Dorsolateral prefrontal cortex (tissue), 122 donors: ENCODE measurements at places on chromosomes 2 and 18.

DNA sequence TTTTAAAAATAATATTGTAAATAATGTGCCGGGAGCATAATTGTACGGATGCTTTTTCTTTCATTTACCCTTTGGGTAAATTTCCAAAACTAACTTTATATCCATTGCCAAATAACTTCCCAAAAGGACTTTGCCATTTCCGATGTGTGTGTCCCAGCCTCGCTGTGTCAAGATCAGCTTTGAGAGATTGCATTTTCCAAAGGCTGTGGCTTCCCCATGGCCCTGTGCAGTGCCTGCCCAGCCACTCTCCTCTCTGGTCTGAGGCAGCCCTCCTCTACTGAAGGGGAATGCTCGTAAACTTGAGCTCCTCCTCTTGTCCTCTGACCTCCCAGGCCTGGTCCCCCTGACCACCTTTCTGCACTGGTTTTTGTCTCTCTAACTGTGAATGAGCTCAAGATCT, 78.5 kb downstream of the MRPS9 start:
- DNase-seq, result no peak

DNA sequence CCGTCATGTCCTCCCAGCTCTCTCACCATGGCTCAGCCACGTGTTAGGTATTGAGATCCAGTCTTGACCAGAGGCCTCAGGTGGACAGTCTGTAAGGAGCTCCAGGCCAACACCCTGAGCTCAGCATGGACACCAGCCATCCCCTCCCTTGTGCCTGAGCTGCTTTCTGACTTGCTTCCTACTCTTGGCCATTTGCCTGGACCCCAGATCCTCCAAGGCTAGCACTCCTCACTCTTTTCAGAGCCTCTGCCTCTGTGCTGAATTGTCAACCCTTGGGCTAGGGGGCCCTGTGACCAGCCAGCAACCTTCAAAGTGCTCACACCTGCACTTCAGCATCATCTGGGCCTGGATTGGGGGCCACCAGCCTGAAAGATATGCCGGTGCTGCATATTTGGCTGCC, 46.6 kb downstream of the PAX8 start:
- no peak for DNase-seq

GRCh38 chr2:42984617-42985016, 192.2 kb upstream of the HAAO start:
- peak; percentile 18 for DNase-seq

DNA sequence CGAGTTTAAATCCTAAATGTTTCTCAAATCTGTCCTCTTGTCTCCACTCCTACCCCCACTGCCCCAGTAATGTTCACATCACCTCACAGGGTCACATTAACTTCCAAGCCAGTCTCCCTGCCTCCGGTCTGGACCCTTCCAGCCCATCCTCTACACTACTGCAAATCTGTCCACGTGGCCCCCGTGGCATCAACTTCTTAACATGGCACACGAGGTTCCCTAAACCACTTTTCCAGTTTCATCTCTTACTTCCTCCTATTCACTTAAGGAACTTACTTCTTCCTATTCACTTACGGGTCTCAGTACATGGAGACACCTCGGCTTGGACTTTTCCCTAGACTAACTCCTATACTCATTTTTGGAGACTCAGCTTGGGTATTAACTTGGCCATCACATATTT, 27.0 kb downstream of the MRPL33 start:
- DNase-seq, result no peak

DNA sequence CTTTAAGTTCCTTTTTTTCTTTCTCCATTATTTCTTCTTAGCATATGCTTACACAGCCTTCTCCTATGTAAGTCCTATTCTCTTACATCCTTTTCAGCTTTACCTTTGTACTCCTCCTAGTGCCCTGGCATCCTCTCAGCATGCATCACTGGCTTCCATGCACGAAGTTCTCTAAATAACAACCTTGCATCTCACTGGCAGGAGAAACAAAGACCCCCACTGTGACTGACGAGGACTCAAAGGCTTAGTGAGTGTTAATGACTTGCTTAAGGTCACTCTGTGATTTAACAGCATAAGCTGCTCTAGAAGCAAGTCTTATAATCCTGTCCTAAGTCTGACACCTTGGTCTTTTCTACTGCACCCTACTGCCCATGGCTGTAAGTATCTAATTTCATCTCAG, 1236.0 kb upstream of the CELF4 start:
- DNase-seq, result no peak

DNA sequence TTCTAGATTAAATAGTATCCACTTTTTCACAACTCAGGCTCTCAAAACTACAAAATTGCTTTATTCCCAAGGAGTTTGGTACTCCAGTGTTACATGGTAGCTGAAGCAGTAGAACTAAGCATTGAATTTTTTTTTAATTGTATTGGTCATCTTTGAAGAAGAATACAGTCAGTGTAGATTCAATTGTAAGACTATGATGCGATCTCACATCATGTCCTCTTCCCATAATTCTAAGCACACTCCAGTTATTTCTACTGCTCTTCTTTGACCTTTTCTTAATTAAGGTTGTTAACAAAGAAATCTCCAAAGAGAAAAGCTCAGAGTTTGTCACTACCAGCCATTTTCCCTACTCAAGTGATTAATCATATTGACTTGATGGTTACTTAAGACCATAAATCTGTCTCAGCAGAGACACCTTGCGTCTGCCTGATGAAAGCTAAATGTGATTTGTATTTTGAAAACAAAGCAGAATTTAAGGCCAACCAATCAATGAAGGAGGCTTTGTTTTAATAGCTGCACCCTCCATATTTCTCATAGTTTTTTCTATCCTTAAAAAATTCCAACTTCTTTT, 130.2 kb downstream of the DTNA start:
- DNase-seq, result no peak

GRCh38 chr18:76259096-76259495, 235.9 kb downstream of the ZNF516 start:
- no peak for DNase-seq

GRCh38 chr2:43218702-43219382, 7.6 kb downstream of the ZFP36L2 start:
- no peak for DNase-seq

- no peak for DNase-seq
Measured at GRCh38 chr2:200471324-200471848, 38.5 kb downstream of the KCTD18 start.

DNA sequence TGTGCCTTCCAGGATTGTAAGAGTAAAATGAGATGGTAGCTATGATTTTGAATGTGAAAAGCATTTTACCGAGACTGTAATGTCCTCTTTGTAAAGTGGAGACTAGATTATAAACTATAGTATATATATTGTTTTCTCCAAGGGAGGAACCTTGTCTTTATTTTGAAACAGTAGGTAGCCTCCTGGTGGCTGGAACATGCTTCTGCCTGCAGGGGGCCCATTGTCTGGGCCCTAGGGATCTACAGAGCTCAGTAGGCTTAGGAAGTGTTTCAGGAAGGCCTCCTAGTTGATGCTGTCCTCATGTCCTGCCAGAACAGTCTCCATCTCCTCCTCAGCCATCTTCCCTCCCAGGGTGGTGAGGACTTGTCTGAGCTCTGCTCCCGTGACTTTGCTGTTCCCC, 3.0 kb downstream of the PIKFYVE start:
- no peak for DNase-seq

- DNase-seq, result no peak
Measured at GRCh38 chr2:1010415-1010930, 59.8 kb downstream of the SNTG2 start.

- DNase-seq, result no peak
Measured at GRCh38 chr2:47686018-47686417, 96.9 kb upstream of the MSH6 start.

- no peak for DNase-seq
Measured at GRCh38 chr2:198293281-198293680, 488.9 kb downstream of the PLCL1 start.

GRCh38 chr2:79717364-79718007, 204.6 kb downstream of the CTNNA2 start:
- DNase-seq, result no peak

- no peak for DNase-seq
Measured at GRCh38 chr18:40907842-40908241, 1047.2 kb upstream of the PIK3C3 start.

DNA sequence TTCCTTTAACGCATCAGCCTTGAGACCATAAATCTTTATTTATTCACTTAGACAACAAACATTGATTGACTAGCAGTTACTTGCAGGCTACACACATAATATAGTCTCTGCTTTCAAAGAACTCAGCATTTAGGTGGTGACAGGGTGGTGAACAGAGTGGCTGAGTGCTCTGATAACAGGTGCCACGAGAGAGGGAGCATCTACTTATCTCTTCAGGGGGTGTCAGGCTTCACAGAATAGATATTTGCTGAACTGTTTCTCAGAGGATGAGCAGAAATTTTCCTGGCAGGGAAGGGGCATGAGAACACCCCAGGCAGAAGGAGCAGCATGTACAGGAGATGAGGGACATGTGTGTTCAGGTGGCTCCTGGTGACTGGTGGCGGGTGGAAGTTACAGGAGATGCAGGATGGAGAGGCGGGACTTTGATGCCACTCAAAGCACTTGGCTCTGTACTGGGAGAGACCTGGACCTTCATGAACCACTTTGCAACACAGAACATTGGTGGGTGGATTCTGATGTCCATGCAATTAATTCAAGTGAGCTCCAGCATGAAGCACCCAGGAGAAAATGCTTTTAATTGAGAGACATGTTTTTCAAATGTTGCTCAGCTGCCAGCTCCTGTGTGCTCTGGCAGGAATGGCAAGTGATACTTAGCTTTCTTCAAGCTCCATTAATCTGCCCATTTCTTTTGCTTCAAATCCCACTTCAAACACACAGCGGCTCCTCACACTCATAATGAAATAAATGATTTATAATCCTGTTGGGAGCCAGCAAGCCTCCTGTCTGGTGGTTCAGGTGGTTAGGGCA, 248.9 kb downstream of the MYCN start:
- DNase-seq, result no peak

- DNase-seq, result no peak
Measured at GRCh38 chr18:58349650-58350049, 279.2 kb downstream of the ALPK2 start.

DNA sequence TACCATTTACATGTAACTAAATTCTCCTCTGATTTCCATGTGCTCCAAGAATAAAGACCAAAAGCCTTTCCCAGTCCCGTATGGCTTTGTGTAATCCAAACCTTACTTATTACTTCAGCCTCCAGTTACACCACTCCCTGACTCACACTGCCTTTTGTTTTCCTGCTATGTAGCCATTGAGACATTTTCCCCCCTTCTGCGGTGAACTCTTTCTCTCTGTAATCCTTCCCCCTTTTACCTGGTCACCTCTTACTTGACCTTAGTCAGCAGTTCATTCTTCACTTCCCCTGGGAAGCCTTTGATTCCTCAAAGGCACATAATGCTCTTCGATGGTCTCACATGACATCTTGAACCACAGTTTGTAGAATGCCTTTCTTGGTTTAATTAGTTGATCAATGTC, 256.0 kb upstream of the FANCL start:
- DNase-seq, result no peak

DNA sequence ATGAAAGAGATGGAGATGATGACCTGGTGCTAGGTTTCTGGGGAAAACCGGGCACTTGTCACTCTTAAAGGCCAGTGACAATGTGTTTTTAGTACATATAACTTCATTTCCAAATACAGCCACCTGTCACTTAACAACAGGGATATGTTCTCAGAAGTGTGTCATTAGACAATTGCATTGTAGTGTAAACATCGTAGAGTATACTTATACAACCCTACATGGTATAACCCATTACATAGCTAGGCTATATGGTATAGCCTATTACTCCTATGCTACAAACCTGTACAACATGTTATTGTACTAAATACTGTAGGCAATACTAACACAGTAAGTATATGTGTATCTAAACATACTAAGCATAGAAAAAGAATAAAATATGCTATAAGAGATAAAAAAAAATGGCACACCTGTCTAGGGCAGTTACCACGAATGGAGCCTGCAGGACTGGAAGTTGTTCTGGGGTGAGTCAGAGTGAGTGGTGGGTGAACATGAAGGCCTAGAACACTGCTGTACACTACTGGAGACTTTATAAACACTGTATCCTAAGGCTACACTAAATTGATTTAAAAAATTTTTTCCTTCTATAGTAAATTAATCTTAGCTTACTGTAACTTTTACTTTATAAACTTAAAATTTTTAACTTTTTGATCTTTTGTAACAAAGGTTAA, 123.2 kb downstream of the THADA start:
- no peak for DNase-seq

GRCh38 chr18:45859334-45859733, 33.9 kb downstream of the SIGLEC15 start:
- no peak for DNase-seq

- no peak for DNase-seq
Measured at GRCh38 chr18:29494371-29494770, 1317.4 kb upstream of the CDH2 start.

DNA sequence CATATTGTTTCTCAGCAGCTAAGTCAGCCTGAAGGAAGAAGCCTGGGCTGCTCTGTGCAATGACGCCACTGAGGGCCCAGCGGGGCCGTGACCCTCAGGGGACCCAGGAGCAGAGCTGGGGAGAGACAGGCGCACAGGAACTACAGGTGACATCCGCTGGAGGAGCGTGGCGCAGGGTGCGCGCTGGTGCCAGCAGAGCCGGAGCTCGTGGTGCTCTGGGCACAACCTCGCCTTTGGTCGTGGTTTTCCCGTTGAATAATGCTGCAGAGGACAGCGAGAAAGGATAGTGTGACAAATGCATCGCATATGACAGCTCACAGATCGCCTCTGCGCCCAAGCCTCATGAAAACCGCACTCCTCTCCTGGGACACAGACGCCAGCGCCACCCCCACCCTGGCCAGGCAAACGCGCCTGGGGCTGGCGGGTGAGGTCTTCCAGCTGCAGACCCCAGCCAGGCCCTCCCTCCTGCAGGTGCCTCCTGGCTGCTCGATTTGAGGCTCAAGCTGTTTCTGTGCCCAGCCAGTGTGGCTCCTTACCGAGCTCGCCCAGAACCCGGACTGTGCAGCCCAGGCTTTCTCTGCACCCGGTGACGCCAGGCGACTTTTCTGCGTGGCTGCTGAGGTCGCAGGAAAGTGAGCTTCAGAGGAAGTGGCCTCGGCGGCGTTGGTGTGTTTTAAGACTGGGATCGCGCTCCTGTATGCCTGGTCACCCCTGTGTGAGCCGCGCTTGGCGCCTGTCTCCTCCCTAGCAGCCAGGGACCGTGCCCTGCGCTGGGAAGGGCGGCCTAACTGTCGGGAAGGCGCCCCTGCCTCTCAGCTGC, 583.1 kb upstream of the HS6ST1 start:
- no peak for DNase-seq

DNA sequence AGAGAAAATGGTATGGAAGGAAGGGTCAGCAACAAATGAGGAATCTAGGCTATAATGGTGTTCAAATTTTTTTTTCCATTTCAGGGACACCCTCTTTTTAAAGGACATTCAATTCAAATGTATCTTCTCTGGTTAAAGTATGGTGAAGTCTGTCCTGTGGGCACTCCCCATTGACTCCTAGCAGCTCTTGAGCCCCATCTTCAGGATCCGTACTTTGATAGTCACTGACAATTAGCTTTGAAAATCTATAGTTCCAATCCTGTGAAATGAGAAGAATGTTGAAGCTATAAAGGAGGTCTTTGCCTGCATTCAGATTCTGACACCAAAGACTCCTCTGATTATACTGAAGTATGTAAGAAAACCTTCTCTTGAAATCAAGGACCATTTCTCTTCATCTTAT, 43.3 kb downstream of the KCNH7 start:
- DNase-seq, result no peak

DNA sequence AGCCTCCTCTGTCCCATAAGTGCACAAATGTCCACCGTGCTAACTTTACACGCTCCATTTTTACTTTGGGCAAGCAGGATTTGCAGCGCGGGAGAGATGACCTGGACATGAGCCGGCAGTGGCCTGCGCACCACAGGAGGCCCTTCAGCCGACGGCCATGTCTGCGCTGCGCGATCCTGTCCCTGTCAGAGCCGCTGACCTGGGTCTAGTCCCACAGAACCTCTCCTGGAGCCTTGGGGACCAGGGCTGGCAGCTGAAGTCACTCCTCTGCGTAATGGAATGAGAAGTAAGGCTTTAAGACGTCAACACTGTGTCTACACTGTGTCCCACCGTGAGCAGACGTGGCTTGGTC, 29.6 kb downstream of the ADI1 start:
- no peak for DNase-seq
